ENCODE measurements at places on chromosomes 2 and 18.
A peak's percentile ranks its signal among the peaks of the same experiment; 100 is the strongest.

DNA sequence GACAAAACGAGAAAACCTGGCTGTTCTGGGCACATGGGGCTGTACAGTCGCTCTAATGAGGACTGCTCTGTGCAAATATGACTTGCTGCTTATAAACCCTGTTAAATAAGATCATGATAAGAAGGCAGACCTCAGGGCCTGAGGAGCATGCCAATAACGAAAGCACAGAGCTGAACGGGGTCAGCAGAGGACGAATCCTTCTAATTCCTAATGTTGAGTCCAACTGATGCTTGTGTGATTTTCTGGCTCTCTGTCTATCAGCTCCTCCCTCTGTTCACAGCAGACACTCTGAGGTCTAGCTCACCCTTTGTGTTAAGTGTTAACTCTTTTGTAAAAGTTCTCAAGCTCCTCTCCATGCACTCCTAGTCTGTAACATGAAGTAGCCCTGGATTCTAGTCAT lies 167.2 kb upstream of the REV1 start:
- no peak for DNase-seq

DNA sequence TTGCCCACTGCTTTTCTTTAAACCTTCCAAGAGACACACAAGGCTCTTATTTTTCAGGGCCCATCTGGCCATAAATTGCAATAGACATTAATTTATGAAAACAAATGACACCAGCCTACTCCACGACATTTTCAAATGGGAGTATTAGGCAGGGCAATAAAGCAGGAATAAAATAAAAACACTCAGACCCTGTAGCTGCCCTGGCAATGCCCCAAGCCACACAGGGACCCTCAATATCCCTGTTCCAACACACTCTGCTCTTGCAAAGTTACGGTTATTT lies 550.8 kb upstream of the TNP1 start:
- no peak for DNase-seq

GRCh38 chr2:154694881-154695280 lies 3.6 kb upstream of the KCNJ3 start:
- no peak for DNase-seq

- DNase-seq, result no peak
Measured at GRCh38 chr2:42693013-42693615, 70.8 kb downstream of the OXER1 start.

- no peak for DNase-seq
Measured at GRCh38 chr2:101089419-101089818, 61.8 kb downstream of the TBC1D8 start.

GRCh38 chr18:12783524-12783923 lies 80.7 kb downstream of the PSMG2 start:
- no peak for DNase-seq

- DNase-seq, result no peak
Measured at GRCh38 chr2:152867397-152867796, 149.0 kb downstream of the ARL6IP6 start.

DNA sequence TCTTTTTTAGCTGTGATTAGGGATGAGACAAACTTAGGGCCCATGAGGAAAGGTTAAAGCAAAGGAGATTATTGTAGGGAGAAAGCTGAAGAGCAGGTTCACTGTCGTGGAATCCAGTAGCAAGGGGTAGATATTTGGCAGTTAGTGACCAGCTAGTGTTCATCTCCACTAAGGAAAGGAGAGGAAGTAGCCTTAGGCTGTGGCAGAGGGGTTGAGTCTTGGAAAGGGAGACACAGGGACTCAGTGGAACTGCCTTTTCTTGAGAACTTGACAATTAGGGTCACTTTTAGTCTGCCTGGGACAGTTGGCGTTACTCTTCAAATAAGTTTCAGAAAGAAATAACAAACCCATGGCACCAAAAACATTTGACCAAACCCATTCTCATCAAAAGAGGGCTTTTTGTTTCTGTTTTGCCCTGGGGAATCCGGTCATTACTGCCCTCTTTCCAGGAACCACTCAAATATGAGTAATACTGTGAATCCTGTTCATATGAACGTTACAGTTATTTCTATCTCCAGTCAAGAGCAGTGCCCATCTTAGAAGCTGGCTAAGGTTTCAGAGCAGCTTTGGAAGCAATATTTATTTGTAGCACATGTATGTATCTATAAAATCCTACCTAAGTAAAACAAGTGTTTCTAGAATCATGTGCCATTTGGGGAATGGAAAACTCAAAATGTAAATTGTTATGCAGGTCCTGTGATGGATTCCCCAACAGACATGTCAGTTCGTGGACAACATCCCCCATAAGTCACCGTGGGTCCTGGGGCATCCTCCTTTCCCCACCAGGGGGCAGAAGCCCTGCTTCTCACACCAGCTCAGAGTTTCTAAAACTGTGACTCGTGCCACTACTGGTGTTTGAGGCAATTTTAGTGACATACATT lies 77.3 kb upstream of the PHLPP1 start:
- peak; percentile 22 for DNase-seq

- DNase-seq, result no peak
Measured at GRCh38 chr2:215401896-215402379, 33.9 kb downstream of the FN1 start.

GRCh38 chr2:79670198-79670597 lies 157.3 kb downstream of the CTNNA2 start:
- DNase-seq, result no peak

DNA sequence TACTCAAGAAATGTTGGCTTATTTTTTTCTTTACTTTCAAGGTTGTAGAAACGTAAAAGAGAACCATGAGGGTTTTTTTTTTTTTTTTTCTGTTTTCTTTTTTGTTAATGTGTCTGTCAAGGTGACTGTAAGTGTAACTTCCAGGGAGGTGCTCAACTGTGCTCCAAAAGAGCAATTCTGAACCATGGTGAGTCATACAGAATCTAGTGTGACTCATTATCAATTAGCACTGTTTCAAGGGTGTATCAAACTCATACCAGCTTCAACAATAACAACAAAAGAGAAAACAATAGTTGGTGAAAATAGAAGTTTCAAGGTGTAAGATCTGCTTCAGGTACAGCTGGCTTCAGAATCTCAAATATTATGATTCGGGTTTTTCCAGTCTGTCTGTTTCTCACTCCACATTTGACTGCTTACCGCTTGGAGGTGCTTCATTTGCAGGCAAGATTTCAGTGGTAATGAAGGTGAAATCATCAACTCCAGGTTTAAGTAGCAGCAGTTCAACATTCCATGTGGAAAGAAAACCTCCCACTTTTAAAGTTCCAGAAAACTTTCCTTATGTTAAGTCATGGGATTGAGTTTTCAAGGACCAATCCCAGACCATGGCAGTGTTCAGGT lies 850.6 kb downstream of the CNTNAP5 start:
- no peak for DNase-seq

- DNase-seq, result no peak
Measured at GRCh38 chr18:9094307-9095226, 7.9 kb upstream of the NDUFV2 start.

Measured in stimulated activated CD4-positive, alpha-beta T cell treated with anti-CD3 and anti-CD28 coated beads, Interleukin-1b, Interleukin-23, amount 100 ng/mL, for 1 hour (primary cell).